ENCODE measurements at places on chromosomes 6 and 20.

- no peak for DNase-seq
These were observed 49.1 kb downstream of the AKAP12 start for GRCh38 chr6:151288712-151289398.

- no peak for DNase-seq
These were observed 1.6 kb downstream of the SIRPD start for GRCh38 chr20:1555952-1556351.

GRCh38 chr20:64160118-64160517 lies 4.1 kb upstream of the MYT1 start:
- DNase-seq = no peak

GRCh38 chr20:44083220-44083933 lies 103.6 kb downstream of the JPH2 start:
- no peak for DNase-seq

DNA sequence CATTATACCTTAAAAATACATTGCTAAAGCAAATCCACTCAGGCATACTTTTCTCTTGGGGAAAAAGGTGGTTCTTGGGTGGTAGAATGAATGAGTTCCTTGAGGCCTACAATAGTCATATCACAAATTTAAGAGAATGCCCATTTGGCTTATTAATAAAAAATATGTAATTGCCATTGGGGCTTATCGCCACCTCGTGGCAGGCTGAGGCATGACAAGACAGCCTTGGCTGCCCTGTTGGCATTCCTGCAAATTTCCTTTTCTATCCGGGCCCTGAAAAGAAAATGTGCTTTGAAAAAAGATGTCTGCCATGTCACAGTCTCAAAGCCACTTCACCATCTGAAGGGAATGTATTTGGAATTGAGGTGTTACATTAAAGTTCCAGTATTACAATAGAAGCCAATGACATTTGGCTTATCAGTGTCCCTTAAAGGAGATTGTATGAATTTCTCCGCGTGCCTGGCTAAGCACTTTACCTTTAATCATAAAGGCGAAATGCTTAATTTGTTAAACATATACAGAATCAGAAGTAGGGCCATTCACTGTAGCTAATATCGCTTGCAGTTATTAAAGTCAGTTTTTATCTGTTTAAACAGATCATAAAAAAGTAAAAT lies 188.3 kb upstream of the ZFP64 start:
- DNase-seq = peak; percentile 76

- no peak for DNase-seq
These were observed 13.9 kb downstream of the RPS10 start for GRCh38 chr6:34412016-34412415.

DNA sequence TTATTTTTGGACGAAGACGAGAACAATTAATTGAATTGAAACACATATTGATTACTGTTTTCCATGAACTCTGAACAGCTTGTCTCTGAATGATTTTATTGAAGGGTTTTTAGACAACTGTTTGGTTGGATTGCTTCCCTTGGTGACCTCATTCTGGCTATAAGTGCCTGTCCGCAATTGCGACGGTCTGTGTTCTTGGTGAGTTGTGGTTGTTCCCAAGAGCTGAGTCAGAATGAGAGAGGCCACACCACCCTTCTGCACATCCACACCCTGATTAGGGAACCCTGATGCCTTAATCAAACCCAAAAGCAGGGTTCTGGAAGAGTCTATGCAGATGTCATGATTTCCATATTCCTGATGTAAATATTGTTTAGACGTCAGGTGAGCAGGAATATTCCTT lies 747.0 kb downstream of the PTPRT start:
- DNase-seq = no peak

- no peak for DNase-seq
These were observed 20.2 kb upstream of the FHL5 start for GRCh38 chr6:96542702-96543101.

DNA sequence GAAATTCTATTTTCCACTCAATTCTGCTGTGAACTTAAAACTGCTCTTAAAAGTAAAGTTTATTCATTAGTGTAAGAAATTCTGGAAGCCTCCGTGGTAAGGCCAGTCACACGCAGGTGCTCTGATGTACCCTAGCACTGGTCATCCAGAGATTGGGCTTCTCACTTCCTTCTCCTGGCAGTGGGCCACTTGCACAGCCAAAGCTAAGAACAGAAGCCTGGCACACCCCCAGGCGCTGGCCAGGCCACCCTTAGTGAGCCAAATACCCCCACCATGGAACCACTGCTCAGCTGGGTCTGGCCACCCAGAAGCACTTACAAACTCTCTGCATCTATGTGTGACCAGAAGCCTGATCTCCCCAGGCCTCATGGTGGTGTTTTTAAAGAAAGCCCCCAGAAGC lies 35.3 kb upstream of the ARFGEF2 start:
- DNase-seq = no peak

GRCh38 chr6:88165087-88165843 lies 882 bp downstream of the CNR1 start:
- no peak for DNase-seq

- DNase-seq = no peak
These were observed 49.9 kb downstream of the PXDC1 start for GRCh38 chr6:3701631-3702030.

GRCh38 chr6:36232172-36232571 lies 35.6 kb downstream of the BRPF3 start:
- no peak for DNase-seq

GRCh38 chr6:160221918-160222317 lies 36.7 kb downstream of the SLC22A2 start:
- no peak for DNase-seq

GRCh38 chr20:55478724-55479450 lies 526.4 kb downstream of the CBLN4 start:
- no peak for DNase-seq

DNA sequence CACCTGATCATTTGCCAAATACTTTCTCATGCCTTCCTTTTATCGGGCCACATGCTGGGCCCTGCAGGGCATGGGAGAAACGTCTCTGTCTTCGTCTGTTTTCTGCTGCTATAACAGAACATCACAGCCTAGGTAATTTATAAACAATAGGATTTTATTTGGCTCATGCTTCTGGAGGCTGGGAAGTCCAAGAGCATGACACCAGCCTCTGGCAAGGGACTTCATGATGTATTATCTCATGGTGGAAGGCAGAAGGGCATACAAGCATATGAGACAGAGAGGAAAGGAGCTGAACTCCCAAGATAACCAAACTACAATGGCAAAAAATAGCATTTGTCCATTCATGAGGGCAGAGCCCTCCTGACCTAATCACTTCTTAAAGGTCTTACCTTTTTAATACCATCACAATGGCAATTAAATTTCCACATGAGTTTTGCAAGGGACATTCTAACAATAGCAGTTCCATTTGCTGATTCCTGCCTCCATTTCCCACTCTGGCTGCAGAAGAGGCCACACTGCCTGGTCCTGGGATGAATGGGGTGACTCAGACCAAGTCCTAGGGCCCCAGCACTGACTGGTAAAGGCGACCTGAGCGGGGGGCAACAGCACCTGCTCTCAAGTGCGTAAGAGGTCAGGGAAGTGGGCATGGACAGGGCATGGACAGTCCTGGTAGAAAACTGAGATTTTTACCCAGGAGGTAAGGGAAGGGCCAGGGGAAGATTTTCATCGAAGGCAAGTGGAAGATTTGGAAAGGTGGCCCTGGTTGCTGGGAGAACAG lies 5.1 kb upstream of the ZBP1 start:
- DNase-seq = no peak

GRCh38 chr6:170453586-170454511 lies 99.3 kb downstream of the PSMB1 start:
- peak; percentile 39 for DNase-seq

DNA sequence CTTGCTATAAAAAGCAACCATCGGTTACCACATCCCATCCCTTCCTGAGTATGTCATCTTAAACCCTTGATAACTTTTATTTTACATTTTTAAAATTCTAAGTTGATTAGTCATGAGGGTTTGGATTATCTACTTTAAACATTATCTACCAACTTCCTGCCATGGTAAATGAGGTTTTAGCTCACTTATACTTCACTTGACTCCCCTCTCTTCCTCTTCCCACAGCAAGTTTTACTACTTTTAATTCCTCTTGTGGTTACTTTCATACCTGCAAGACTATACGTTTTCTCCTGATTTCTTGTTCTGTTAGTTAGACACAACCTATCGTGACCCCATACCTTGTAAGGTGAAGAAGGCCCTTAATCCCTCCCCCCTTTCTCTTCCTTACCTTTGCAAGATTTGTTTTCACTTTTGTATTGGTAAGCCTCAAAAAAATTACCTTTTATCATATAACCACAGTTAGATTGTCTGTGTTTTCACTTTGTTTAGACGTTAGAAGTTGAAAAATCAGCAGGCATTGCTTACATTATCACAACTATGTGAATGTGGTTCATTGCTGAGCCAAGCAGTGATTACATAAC lies 60.1 kb upstream of the OGFRL1 start:
- no peak for DNase-seq

DNA sequence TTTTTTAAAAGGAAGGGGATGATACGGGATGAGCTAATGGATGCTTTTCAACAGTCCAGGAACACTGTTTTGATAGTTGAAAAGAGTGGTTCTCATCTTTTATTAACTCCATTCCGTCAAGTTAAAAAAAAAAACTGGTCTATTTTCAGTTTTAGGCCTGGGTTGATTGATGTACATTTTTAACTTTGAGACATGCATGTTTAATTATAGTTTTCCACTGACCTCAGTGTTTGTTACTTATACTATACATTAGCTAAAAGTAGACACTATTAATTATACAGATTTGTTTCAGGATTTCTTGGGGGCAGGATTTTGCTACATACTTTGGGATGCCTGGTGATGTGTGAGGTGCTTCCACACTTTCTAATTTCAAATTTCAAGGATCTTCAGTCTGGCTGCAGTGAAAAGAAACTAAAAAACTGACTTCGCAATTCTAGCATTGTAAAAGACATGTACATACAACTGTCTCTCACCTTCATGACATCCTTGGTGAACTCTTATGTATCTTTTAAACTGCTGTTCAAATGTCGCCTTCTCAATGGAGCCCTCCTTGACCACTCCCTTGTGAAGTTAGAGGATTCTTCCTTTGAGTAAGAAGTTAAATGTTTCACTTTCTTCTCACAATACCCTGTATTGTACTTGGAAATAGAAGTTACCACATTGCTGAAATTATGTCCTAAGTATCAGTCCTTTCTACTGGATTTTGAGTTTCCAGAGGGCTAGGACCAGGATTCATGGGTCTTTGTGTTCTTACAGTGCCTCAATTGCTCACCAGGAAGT lies 101.7 kb downstream of the TSHZ2 start:
- no peak for DNase-seq

- DNase-seq = no peak
These were observed at the start of gene SPDEF for GRCh38 chr6:34556031-34556471. SPDEF (minus strand) TSS chr6:34556329; CDS start chr6:34544455, 11,874 bp downstream.

GRCh38 chr6:37004044-37004980 lies 1.1 kb upstream of the FGD2 start:
- DNase-seq = no peak

- DNase-seq = no peak
These were observed 95.9 kb downstream of the CDKAL1 start for GRCh38 chr6:20630136-20630535.

GRCh38 chr6:37745748-37746147 lies 48.1 kb upstream of the MDGA1 start:
- DNase-seq = no peak

GRCh38 chr6:51199733-51200260 lies 381.1 kb downstream of the TFAP2B start:
- DNase-seq = no peak

GRCh38 chr6:162377735-162378134 lies 349.8 kb downstream of the PRKN start:
- no peak for DNase-seq

DNA sequence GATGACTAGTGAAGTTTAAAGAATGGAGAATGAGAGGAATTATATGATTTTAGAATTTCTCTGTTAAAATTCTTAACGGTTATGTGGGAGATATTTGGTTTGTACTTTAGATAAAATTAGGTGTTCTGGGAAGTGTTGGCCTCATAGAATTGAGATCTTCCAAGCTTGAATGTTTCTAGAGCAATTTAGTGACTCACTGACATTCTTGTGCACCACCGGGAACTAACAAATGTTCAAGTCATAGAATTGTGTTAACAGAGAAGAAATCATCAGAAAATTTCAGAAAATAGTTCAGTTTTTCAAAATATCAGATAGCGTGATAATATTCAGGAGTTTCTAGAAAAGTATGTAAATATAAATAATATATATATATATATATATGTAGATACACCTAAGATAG lies 67.9 kb upstream of the BMP5 start:
- DNase-seq = no peak

DNA sequence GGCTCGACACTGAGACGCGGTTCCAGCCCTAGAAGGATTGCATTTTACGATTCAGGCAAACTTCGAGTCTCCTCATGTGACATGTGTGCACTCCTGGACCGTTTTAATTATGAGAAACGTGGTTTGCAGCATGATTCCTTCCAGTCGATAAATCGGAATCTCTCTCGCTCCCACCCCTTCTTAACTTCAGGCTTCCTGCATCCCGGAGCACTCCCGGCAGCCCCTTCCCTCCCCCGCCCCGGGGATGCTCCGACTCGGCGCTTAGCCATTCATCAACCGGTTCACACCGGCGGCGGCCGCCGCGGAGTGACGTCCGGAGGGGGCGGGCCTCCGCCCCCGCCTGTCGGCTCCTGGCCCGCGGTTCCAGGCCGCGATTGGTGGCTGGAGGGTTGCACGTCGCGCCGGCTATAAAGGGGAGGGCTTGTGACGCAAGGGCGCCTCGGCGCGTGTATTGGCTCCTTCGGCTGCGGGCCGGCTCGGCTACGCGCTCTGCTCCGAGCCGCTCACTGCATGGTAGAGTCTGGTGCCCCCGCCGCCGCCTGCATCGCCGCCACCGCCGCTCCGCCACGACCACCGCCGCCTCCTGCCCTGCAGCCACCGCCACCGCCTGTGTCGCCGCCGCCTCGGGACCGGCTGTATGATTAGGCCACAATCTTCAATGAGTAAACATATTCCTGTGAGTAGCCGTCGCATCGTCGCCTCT lies at the start of the genes LOC128125822 and PTP4A1:
TSS of gene LOC128125822 (plus strand) at position 437 of the 703 bp plus-strand sequence.
TSS of gene PTP4A1 (plus strand) at position 437 of the 703 bp plus-strand sequence. CDS start 4,401 bp downstream, outside the sequence.
- peak; percentile 99 for DNase-seq

DNA sequence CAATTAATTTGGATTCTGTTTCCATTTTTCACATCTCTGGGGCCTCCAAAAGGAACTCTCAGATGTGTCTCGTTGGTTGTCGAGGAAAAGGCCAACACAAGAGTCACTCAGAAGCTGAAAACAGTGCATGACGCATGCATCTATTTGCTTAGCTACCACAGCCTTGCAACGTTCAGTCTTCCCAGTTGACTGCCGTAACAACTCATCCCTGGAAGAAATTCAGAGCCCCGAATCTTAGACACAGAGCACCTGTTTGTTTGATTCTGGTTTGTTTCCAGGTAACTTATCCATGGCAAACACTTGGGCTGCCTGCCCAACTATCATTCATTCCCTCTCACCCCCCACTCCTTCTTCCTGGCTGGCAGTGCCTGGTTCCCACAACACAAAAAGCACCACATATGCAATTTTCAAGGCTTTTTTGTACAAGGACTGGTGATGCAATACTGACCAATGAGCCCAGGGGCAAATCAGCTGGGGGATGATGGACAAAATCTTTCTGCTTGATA lies 60.5 kb downstream of the ZMYND8 start:
- no peak for DNase-seq

DNA sequence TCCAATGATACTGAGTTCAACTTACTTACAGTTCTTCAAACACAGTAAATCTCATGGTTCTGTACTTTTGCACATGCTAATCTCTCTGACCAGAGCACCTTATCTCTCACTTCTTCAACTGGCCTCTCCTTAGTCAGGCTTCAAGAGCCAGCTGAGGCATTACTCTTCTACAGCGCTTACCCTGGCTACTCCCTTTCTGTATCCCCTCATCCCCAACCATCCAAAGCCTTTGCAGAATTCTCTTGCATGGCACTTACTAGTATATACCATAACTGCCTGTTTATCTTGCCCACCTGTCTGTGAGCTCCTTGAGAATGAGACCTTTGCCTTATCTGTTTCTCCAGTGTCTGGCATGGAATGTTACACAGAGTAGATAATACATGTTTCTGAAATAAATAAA lies 49.2 kb downstream of the SESN1 start:
- DNase-seq = no peak
